ENCODE measurements at places on chromosomes 2 and 18. TPM values are rescaled to one million over a fixed set of nuclear protein-coding genes. Genes with fewer than 3 reads are reported as not detected.

Gene CAPG
- 59.5 TPM for total RNA-seq

DNA sequence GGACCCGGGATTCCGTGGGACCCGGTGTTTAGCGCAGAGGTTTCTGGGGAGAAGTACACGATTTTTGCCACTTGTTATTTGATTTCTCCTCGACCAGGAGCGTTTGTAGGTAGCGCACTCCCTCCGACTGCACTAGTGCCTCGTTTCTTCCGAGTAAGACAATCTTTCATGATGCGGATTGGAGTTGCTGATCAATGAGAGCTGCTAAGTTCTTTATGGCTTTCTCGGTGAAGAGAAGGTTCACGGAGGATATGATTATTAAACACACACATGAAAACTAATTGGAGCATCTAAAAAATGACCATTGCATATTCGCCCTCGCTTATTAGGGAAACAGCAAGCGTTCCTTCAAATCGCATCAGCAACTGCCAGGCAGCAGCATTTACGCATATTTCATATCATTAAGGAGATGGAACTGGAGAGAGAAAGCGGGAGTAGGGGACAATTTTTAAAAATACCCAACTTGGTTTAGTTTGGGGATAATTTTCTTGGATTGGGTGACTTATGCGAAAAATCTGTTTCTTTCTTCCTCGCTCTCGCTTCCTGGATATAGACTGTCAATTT, 616 bp downstream of the EML6 start:
- DNase-seq: no peak

DNA sequence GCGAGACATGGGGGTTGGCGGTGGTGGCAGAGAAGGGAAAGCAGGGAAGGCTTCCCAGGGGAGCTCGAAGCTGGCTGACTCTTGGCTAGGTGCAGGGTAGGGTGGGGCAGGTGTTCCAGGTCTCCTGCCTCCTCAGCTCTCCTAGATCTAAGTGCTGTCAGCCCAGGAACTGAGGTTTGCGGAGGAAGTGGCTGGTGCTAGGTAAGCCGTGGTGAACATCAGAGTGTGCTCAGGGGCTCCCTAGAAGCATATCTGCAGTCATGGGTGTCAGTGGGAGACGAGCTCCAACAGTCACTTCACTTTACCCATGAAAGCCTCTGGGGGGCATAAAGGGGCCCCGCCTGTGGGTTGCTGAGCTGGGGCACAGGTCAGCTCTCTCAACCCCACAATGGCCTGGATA, 34.1 kb downstream of the ARHGEF4 start:
- no peak for DNase-seq

GRCh38 chr2:161946489-161947107, 127.4 kb downstream of the DPP4 start:
- no peak for DNase-seq

- DNase-seq: no peak
Observed at GRCh38 chr2:48551548-48551947, 21.6 kb downstream of the STON1 start.

DNA sequence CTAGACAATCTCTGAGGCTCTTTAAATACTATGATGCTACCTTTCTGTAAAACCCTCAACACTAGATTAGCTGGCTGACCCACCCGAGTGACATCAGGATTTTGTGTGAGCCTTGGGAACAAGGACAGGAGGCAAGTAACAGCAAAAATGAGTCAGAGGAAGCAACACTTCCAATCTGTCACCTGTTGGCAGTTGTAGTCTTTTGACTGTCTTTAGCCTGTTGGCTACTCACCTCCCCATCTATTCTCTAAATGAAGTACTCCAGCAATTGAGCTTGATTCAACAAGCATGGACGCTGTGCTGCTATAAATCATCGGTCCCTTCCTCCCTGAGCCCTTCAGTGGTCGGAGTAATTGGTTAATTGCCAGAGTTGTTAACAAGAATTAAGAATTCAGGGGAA, 898.7 kb downstream of the BCL11A start:
- DNase-seq: no peak

DNA sequence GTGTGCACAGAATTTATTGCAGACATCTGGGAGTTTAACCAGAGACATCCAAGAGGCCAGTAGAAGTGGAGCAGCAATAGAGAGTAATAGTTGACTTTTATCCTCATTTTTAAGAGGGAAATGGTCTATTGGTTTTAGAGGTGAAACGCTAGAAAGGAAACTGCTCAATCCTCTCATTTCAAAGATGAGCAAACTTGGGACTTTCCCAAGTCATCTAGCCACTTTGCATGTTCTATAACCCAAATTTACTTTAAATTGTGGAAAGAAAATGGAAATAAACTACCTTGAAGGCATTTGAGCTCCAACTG, 601.7 kb downstream of the ARHGAP15 start:
- no peak for DNase-seq

DNA sequence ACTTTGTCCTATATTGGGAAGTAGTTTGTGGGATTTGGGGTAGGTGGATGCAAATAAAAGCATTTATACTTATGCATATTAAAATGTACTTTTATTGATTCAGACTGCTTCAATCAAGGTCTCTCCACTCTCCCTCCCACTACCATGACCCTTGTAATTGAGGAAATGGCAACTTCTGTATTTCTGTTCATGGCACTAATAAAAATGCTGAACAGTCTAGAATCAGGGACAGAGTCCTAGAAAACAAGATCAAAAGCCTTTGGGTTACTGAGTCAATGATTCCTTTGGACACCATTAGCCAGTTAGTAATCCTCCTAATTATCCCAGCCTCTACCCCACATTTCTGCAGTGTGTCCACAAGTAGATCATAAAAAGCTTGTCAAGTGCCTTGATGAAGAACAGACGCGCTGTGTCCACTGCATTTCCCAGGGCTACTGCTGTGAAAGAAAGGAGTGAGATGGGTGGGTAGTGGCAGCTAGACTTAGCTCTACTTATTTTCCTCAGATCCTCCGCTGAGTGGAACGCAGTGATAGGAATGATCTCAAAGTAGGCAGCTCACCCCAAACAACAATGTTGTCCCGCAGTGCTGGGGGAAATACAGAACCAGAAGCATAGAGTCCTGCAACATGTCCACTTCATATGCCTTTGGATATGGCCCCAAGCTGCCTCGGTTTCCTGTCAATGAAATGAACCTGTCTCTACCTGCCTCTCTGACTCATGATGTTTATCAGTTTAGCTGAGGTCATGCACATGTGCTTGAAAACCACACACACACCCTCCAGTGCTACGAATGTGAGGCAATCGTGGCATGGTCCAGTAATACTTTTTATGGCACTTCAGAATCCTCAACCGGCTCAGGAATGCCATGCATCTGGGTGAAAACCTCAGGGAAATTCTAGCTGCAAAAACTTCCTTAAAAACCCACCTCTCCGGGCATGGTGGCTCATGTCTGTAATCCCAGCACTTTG, 115.5 kb downstream of the COL6A3 start:
- DNase-seq: no peak

All from K562 (cell line).